Fibroblast of skin of left biceps (primary cell): ENCODE measurements at places on chromosomes 5 and 9.

- no peak for DNase-seq
These were observed 5.2 kb downstream of the PPP2R2B start for GRCh38 chr5:146873186-146873917.

GRCh38 chr9:33375238-33375840, 27.0 kb downstream of the AQP7 start:
- DNase-seq, result no peak

DNA sequence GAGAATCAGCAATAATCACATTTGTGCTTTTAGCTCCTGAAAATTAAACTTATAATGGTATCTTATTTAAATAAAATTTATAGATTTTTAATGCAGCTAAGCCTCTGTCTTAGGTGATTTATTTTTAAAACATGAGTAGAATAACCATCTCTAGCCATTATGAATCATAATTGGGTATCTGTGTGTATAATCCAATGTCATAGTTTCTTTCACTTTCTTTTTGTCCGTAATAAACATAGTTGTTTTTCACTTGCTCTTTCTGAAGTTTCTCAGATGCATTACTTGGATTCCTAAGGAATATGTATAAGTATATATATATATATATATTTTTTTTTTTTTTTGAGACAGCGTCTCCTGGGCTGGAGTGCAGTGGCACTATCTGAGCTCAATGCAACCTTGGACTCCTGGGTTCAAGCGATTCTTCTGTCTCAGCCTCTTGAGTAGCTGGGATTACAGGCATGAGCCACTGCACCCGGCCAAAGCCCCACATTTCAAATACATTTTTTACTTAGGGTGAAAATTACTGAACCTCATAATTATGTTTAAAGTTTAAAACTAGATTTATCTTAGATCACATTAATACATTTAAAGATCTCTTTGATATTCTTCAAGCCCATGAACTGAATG, 377.1 kb downstream of the PRDM9 start:
- no peak for DNase-seq

DNA sequence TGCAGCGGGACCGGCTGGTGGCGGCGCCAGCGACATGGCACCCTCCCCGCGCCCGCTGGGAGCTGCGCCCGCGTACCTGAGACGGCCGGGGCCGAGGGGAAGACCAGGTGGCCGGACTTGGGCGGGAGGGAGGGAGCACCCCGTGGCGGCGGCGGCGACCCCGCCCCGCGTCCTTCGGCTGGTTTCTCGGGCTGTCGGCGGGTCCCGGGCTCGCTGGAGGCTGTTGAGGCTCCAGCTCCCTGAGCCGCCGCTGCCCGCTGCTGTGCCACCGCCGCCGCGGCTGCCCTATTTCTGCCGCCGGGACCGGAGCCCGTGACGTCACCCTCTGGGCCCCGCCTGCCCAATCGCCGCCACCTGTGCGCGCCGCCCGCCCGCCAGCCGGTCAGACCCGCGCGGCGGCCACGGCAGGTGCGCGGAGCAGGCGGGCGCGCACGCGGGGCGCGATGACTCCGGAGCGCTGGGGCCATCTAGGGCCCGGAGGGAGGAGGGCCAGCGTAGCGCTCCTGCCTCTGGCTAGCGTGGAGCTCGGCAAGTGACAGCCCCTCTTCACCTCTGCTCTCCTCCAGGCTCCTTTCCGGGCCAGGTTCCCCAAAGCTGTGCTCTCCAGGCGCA, at the start of gene FSTL4:
FSTL4 (minus strand) TSS at position 293 of the 612 bp plus-strand sequence.
- DNase-seq, result no peak

DNA sequence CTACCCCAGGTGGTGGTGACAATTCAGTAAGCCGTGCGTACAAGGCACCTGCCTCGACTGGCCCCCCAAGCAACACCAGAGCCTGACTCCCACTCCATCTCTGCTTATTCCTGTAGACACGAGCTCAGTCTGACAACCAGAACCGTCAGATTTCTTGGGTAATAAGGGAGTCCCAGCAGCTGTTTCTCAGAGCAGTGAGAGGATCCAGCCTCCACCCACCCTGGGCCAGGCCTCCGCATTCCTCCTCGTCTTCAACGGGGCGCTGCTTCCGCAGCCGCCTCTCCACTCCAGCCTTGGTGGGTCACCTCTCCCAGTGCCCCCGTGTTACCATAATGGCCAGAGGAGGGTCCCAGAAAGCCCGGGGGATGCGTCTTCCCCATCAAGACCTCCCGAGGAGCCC, 27.7 kb upstream of the GFPT2 start:
- DNase-seq, result no peak

- no peak for DNase-seq
These were observed 15.9 kb upstream of the RUFY1 start for GRCh38 chr5:179534431-179534830.

DNA sequence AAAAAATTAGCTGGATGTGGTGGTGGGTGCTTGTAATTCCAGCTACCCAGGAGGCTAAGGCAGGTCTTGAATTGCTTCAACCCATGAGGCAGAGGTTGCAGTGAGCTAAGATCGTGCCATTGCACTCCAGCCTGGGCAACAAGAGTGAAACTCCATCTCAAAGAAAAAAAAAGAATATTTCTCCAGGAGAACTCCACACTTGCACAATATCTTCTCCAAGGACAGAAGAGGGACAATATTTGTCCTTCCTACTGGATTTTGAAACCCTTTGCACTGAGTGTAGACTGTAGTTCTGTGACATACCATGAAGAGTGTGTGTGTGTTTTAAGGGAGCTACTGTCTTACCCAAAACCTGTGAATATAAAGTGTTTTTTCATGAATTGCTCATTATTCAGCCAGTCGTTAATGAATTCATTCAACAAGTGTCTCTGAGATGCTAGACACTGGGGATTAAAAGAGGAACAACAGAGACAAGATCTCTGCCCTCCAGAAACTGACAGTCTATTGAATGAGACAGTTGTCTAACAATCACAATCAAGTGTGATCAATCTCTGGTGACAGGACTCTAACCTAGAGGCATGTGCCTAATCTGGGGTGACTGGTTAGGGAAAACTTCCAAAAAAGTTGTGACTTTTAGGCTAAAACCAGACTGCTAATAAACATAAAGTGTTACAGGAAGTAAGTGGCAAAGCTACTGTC, 9.8 kb upstream of the UBE2D2 start:
- DNase-seq, result no peak

DNA sequence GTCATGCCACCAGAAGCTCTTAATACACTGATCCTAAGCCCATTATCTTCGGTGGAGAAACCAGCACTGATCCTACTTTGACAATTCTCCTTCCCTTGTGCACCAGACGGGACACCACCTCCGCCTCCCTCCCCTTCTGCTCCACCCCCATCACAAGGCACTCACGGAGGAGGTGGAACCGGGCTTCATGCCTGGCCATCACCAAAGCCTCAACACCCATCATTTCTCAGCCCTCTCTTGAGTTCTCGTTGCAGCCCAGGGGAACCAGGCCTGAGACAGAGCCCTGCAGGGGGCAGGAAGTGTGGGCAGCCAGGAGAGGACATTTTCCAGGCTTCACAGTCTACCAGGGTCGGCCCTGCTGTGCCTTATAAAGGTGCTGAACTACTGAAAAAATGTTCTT, 160.5 kb downstream of the GOLPH3 start:
- no peak for DNase-seq

GRCh38 chr5:130350131-130350530, 445.9 kb downstream of the CHSY3 start:
- peak; percentile 1 for DNase-seq
